Stimulated activated CD8-positive, alpha-beta memory T cell treated with anti-CD3 and anti-CD28 coated beads, Interleukin-7, amount 100 ng/mL, for 1 hour (primary cell): ENCODE measurements at places on chromosomes 2 and 18.

- no peak for DNase-seq
Measured at GRCh38 chr2:98713332-98714015, 17.5 kb downstream of the MGAT4A start.

GRCh38 chr2:890214-890613 is 60.4 kb upstream of the SNTG2 start:
- DNase-seq: no peak

DNA sequence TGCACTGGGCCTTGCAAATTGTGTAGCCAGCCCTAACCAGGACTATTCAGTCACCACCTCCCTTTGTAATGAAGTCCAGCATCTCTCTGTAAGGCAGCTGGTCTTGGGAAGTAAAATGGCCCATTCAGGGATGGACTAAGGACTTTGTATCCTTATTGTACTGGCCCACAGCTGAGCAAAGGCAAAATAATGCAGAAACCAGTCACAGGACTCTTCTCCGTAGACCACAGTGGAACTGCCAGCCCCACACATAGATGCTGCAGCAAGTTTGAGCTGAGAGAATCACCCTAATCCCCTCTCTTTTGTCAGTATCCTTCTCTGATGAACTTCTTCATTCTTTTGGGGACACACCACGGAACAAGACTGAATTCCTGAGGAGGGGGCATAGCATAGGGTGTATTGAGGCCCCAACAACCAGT is 73.6 kb upstream of the RTN4 start:
- no peak for DNase-seq

DNA sequence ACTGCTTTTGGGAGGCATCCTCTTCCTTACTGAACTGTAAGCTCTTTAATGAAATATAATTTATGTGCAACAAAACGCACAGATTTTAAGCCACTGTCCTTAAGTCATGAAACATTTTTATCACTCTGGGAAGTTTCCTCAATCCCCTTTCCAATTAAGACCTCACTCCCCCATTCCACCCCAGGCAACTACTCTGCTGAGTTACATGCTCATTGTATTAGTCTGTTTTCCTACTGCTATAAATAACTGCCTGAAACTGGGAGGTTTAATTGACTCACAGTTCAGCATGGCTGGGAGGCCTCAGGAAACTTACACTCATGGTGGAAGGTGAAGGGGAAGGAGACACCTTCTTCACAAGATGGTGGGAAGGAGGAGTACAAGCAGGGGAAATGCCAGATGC is 46.5 kb upstream of the KCNE4 start:
- no peak for DNase-seq

DNA sequence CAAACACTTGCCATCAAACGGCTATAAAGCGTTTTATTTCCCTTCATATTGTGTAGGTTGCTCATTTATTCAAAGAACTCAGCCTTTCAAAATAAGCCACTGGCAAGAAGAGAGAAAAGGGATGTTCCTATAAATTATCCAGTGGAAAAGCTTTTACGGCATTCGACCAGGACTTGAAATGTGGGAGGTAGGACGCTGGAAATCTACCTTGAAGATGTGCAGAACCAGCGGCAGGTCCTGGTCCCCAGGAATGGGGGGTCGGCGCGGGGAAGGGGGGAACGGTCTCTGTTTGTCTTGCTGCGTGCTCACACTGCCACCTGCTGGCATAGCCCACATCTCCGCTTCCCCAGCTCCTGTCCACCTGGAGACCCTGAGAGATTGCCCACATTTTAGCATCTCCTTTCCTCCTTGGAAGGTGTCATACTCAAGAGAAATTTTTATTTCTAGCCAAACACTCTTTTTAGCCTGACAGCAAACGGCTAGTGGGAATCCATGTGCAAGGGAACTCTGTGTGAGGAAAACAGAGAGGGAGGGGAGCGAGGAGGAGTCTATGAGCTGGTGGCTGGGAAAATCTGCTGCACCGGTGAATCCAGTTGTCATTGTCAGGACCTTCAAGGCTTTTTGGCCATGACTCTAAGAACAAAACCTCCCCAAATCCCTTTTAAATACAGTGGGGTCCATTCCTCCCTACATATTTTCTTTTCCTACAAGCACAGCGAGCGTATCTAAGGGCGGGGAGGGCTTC is 349.0 kb upstream of the PKDCC start:
- no peak for DNase-seq

DNA sequence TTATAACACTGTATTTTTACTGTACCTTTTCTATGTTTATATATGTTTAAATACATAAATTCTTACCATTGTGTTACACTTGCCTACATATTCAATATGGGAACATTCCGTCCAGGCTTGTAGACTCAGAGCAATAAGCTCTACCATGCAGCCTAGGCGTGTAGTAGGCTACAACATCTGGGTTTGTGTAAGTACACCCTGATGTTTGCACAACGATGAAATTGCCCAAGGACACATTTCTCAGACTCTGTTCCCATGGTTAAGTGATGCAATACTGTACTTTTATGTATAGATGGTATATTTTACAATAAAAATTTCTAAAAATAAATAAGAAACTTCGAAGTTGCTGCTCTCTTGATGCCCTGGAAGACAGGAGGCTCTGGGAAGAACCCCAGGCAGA is 38.4 kb downstream of the YPEL5 start:
- no peak for DNase-seq
